ENCODE measurements at places on chromosomes 12 and 14.

GRCh38 chr12:94264736-94265485 lies 116.5 kb downstream of the PLXNC1 start:
- DNase-seq: no peak

- DNase-seq: no peak
Measured at GRCh38 chr12:45446013-45446412, 230.1 kb downstream of the ANO6 start.

- no peak for DNase-seq
Measured at GRCh38 chr14:38143170-38143569, 64.5 kb upstream of the SSTR1 start.

- peak; percentile 34 for DNase-seq
Measured at GRCh38 chr12:91178139-91178561, 4.5 kb downstream of the DCN start.

DNA sequence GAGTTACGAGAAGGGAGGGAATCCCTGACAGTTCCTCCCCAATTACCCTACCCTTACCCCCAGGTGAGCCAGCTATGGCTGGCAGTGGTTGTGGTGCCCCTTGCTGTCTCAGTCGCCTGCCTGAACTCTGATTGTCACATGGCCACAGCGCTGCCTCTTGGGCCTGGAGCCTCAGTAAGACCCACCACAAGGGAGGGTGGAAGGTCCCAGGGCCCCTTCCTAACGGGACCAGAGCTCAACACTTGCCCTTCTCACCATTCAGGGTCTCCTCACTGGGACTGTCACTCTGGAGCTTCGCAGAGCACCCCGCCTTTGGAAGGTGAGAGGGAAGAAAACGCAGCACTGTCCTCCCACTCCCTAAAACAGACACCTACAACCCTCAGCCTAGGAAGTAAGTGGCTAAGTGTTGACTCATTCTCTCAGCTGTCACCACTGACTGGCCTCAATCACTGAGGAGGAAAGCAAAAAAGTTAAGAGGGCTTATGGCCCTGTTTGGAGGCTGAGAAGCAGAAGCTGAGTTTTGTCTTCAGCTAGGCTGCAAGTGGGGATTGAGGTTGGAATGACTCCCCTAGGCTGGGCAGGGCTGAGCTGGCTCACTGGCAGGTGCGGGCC lies 1.0 kb downstream of the TMEM253 start:
- DNase-seq: no peak

All from NCI-H526 treated with DMSO at 0.1 percent for 48 hours (cell line).